Neuronal stem cell (in vitro differentiated cells): ENCODE measurements at places on chromosomes 13 and 19.

- no peak for DNase-seq
These were observed 12.1 kb downstream of the CEBPA start for GRCh38 chr19:33290082-33290815.

DNA sequence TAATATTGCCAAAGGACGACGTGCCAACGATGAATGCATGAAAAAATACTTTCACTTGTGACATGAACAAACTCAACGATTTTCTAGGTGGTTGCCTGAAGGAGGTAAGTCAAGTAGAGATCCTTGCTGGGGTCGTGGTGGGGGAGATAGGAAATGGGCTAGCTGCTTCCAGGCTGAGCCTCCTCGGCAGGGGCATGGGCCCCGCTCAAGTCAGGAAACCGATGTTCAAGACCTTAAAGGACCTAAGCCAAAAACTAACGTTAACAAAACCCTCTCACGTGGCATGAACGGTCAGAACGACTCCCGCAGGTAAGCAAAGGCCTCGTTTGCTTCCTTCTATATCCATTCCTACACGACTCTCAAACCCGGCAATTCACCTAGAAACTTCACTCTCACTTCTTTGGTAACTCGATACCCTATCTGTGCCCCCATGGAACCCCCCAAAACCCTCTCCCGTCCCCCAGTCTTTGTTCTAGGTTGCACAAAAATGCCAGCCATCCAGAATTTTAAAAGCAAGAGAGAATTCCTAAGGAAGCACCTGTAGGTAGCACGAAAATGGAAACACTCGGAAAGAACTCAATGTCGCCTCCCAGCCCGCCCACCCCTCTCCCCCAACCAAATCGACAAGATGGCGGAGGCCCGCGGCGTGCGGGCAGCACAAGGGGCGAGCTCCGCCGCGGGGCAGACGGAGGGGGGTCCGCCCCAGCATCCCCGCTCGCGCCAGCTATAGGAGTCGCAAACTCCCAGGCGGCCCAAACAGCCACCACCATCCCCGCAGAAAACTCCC is 13.6 kb downstream of the ACP4 start:
- no peak for DNase-seq

GRCh38 chr19:4453232-4454179 is 4.1 kb downstream of the UBXN6 start:
- no peak for DNase-seq

DNA sequence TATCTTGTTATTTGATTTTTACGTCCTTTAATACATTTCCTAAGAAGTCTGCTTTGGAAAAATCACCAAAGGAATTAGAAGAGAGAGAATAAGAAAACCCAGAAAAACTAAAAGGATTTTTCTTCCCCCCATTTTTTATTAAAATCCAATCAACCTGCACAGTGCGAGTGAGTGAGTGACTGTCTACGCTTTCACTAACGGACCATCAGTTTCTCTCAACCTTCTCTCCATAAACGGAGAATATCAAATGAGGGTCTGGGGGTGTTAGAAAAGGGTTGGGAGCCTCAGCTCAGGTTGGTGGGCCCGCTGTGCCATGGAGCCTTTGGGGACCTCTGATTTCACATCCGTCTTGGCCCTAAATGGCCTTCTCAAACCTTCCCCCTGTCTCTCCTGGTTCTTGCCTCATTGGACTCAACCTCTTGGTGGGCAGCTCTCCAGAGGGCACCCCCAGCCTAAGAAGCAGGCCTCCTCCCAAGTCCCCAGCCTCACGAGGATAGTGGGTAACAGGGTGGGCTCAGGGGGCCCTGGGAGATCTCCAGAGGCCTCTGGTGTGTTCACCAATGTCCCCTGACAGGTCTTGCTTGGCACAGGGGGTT is 763 bp upstream of the LRP3 start:
- no peak for DNase-seq

DNA sequence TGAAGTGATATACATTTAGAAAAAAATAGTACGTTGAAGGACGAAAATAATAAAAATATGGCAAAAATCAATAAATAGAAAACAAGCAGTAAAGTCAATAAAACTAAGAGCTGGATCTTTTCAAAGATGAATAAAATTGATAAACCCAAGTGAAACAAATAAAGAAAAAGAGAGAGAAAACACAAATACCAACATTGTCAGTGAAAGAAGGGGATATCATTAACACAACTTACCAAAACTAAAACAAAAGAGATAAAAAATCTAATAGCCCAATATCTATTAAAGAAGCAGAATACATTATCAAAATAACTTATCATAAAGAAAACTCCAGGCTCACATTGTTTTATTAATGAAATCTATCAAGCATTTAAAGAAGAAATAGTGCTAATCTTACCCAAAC is 675.1 kb downstream of the UQCRFS1 start:
- no peak for DNase-seq
